Left ventricle myocardium inferior (tissue), 1 donor: ENCODE measurements at places on chromosomes 5 and 9.

- DNase-seq: no peak
These were observed 319.5 kb downstream of the ADGRV1 start for GRCh38 chr5:90878081-90878480.

- no peak for DNase-seq
These were observed 19.8 kb upstream of the IFNK start for GRCh38 chr9:27504259-27504658.

DNA sequence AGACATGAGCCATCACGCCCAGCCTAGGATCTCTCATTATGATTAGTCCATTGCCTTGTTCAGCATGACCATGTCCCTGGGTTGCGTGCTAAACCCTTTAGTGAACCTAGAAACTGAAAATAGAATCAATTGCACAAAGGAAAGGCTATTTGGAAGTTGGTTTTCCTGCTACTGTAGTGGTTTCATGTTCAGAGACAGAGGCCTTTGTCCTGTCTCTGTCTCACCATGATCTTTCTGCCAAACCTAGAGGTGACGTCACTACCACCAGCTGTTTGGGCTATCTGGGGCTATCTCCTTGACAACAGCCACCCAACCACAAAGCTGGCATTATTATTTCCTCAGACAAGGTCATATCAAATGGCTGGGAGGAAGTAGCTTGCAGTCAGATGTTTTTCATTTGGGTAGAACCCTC lies 4.0 kb upstream of the CDK5RAP2 start:
- DNase-seq: no peak

- DNase-seq: no peak
These were observed 61.1 kb downstream of the GRIA1 start for GRCh38 chr5:153551537-153552079.

DNA sequence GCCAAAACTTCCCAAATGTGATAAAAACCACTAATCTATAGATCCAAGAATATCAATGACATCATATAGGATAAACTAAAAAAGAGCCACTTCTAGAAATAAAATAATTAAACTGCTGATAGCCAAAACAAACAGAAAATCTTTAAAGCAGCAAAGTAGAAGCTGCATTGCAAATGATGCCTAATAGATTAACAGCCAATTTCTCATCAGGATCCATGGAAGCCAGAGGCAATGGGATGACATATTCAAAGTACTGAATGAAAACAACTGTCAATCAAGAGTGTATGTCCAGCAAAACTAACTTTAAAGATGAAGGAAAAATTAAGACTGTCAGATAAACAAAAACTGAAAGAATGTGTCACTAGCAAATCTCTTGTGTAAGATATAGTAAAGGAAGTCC lies 224.8 kb downstream of the PSAT1 start:
- DNase-seq: no peak

DNA sequence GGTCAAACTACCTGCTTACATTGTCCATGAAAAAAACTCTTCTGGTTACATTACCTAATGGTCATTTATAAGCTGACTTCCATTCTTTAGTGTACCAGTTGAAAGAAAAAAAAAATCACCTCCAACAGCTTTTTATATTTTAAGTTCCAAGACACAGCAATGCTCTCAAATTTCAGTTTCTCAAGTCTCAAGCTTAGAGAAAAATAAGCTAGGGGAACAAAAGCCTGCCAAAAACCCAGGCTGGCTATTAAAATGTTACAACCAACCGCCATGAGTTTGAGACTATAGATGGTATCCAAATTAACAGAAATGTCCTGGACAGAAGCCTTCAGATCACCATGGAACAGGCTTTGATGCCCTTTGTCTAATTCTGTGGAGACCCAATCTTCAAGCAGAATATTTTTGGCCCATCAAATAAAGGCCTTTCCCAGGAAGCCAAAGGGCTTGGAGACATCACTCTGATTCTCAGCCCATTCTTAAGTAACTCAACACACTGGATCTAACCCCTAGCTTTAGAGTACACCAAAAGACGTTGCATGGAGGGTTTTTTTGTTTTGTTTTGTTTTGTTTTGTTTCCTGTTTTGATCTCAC lies 343.7 kb downstream of the GLIS3 start:
- no peak for DNase-seq

DNA sequence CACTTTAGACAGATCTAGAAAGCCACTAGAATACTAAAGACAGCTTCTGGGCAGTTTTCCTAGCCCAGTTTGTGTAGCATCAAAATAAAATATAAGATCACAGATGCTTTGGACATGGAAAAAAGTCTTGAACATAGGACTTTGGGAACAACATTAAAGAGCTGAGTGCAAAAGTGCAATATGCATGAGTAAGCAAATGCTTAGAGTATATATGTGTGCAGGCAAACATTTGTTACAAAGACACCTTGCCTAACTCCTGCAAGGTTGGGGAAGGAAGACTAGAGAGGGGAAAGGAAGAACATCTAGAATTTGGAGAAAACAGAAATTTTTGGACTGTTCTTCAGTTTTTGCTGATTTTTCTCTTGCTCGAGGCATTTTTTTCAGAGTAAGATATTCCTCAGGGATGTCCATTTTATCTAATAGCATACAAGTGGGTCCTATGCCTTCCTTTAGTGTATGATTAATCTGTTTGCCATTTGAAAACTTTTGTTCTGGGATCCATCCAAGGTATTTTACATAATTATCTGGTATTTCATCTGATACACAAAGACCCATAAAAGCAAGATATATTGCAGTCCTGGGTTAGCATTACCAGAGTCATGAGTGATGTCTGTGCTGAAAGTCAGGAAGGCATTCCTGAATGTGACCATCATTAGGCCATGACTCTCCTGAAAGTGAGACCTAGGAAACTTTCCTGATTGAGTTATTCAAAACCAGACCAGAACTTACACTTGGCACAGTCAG lies 142.0 kb upstream of the RGMB start:
- DNase-seq: no peak

DNA sequence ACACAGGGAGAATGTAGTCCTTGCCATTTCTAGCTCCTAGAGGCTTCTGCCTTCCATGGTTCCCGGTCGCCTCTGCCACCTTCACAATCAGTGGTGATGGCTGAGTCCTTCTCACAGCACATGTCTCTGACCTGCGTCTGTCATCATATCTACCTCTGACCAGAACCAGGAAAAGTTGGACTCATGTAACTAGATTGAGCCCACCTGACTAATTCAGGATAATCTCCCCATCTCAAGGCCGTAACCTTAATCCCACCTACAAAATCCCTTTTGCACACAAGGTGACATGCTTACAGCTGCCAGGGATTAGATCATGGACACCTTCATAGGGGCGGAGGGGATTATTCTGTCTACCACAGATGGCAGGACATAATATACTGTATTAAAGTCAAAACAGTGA lies 375.6 kb downstream of the ICE1 start:
- DNase-seq: no peak

DNA sequence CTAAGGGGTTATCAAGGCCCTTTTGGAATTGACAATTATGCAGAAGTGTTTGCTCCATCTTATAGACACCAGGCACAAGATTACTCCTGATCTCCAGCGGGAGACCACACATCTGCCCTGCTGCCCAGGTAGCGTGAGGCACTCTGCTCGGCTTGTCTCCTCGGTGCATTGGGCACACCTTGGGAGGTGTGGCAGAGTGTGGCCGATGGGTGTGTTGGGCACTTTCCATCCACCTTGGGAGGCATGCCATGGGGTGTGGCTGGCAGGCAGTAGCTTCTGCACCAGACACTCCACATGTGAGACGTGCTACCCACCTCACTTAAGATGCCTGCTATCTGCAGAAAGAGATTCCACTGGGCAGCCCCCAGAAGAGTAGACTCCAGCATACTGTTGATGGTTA lies 54.1 kb downstream of the GADD45G start:
- DNase-seq: no peak

- no peak for DNase-seq
These were observed 61.1 kb upstream of the NMUR2 start for GRCh38 chr5:152466085-152466745.

GRCh38 chr5:1255081-1255561 lies 29.9 kb downstream of the SLC6A18 start:
- no peak for DNase-seq

- DNase-seq: no peak
These were observed 74.3 kb upstream of the SPEF2 start for GRCh38 chr5:35543408-35543807.

- DNase-seq: no peak
These were observed 48.6 kb upstream of the KCNMB1 start for GRCh38 chr5:170437621-170438375.

DNA sequence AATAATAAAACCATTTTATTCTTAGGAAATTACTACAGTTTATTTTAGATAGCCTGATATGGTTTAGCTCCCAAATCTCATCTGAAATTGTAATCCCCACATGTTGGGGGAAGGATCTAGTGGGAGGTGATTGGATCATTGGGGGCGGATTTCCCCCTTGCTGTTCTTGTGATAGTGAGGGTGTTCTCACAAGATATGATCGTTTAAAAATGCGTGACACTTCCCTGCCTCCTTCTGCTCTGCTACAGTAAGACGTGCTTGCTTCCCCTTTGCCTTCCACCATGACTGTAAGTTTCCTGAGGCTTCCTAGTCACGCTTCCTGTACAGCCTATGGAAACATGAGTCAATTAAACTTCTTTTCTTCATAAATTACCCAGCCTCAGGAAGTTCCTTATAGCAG lies 122.4 kb upstream of the FGF10 start:
- DNase-seq: no peak

GRCh38 chr9:84397151-84397728 lies 56.7 kb upstream of the SLC28A3 start:
- peak; percentile 36 for DNase-seq

GRCh38 chr9:3397766-3398165 lies 128.0 kb downstream of the RFX3 start:
- no peak for DNase-seq

GRCh38 chr5:108521841-108522506 lies 140.1 kb upstream of the FBXL17 start:
- DNase-seq: no peak

GRCh38 chr5:171470420-171470819 lies 51.0 kb downstream of the FGF18 start:
- no peak for DNase-seq

DNA sequence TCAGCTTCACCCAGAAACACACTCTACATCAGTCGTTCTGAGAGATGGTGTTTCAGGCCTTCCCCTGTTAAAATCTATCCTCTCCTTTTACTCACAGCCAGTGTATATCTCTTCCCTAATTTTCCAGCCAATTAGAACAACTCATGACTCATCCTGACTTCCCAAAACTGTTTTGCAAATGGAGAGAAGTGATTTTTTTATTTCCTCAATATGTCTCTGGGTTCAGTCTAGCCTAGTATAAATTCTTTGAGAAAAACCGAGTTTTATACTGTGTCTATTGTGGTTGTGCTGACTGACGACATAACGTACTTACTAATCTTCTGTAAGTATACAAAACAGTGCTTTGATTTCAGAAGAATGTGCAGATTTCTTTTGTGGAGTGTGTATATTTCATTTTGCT lies 28.4 kb upstream of the CAST start:
- DNase-seq: no peak

DNA sequence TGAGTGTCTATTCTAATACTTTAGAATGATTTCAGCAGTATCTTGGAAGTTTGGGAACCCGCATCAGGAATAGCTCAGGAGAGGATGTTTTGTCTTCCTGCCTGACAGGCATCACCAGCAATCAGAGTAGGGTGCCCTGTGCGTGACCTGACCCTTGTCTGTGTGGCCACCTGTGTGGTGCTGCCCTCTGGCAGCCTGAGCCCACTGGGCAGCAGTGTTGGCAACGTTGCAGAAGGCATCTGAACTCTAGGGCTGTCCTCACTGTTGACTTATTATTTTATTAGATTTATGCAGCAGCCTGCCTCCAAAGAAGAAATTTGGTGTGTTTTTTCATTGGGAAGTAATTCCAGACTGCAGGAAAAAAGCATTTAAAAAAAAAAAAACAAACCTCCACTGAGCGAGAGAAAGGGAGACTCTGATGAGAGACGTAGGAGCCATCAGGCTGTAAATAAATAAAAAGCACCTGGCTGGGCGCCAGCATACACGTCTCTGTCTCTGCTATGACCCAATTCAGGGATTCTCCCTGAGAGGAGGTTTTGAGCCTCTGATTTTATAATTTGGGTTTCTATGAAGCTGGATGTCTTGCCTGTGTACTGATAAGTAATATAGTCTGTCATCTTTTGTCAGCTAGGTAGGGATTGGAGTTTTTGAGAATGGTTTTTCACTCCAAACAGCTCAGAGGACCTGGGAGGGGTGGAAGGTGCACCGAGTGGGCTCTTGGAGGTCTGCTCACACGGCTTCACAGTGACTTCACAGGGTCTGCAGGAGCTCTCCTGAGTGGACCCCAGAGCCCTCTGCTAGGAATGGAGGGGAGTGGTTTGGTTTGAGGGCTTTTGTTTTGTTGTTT lies 49.0 kb downstream of the FAM78A start:
- DNase-seq: no peak

- DNase-seq: no peak
These were observed 291.3 kb downstream of the FBXL7 start for GRCh38 chr5:15791274-15791673.
